ENCODE measurements at places on chromosomes 11 and 22. TPM values are rescaled to one million over a fixed set of nuclear protein-coding genes. Genes with fewer than 3 reads are reported as not detected.

DNA sequence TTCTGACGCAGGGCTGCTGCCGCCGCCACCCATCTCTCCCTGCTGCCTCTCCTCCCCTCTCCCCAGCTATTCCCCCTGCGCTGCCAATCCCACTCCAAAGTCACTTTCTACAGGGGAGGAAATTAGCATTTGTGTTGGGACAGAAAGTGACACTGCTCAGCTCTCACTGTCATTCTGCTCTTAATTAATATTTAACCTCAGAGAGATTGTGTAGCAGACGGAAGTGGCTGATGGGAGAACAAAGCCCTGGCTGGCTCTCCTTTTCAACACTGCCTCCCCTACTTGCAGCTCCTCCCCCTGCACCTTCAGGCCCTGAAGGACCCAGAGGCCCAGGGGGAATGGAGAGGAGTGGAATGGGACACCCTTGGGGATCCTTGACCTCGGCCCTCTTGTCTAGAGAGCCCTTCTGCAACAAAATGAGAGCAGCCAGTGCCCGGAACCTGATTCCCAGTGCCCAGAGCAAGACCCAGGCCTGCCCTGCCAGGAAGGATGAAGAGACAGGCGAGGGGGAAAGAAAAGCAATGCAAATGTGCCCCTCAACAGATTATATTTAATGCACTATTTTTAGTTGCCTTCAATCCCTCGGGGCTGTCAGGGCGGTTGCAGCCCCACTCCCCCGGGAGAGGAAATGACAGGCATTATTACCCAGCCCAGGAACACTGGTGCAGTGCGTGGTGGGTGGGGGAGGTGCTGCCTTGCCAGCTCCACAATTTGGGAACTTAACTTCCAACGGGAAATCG, 14.6 kb upstream of the NRGN start:
- no peaks in the 10 kb centered on the region for H3K36me3 ChIP-seq
- peaks cover 54% of the 10 kb centered on the region for H3K4me1 ChIP-seq
- no peak overlapping the region for H3K27ac ChIP-seq
- peak overlapping the region; percentile 27 for H3K4me3 ChIP-seq
- DNase-seq, result no peak

- H3K4me1 ChIP-seq, result peaks cover 67% of the 10 kb centered on the region
- H3K27me3 ChIP-seq, result no peaks in the 10 kb centered on the region
- 0 out of 2 replicates have a peak overlapping the region, but pooled peaks have one; percentile 9 for H3K27ac ChIP-seq
- H3K4me3 ChIP-seq, result no peak overlapping the region
Observed at GRCh38 chr11:123184531-123184930, 10.5 kb downstream of the CLMP start.

DNA sequence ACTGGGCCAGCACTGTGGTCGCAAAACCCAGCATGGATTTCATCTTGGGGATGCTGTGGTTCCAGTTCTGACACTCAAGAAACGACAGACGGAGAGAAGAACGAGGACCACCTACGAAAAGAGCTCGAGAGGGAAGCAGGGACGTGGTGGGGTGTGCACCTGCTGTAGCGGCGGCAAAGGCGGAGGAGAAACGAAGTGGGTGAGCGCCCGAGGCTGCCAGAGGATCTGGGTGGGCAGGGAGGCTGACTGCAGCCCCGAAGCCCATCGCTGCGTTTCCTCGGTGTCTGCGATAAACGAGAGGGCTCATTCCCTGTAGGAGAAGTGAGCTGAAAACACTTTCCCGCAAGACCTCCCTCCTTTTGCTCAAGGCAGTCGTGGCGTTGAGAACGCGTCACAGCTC, 246.1 kb downstream of the OR4C45 start:
- H3K36me3 ChIP-seq, result peaks cover 78% of the 10 kb centered on the region
- H3K4me3 ChIP-seq, result no peak overlapping the region
- H3K4me1 ChIP-seq, result no peaks in the 10 kb centered on the region
- H3K27me3 ChIP-seq, result peaks cover 31% of the 10 kb centered on the region
- no peak for DNase-seq

GRCh38 chr11:127059286-127059685, 58.7 kb upstream of the KIRREL3 start:
- no peak overlapping the region for H3K4me3 ChIP-seq
- no peaks in the 10 kb centered on the region for H3K27me3 ChIP-seq
- H3K4me1 ChIP-seq, result peaks cover 20% of the 10 kb centered on the region
- no peak for DNase-seq
- no peak overlapping the region for H3K27ac ChIP-seq

- H3K27ac ChIP-seq, result no peak overlapping the region
- H3K36me3 ChIP-seq, result peaks cover 3% of the 10 kb centered on the region
- H3K4me3 ChIP-seq, result no peak overlapping the region
- no peak for DNase-seq
Observed at GRCh38 chr22:49271831-49272230, 555.8 kb downstream of the BRD1 start.

NOL12 gene
- 22.0 TPM for total RNA-seq

DNA sequence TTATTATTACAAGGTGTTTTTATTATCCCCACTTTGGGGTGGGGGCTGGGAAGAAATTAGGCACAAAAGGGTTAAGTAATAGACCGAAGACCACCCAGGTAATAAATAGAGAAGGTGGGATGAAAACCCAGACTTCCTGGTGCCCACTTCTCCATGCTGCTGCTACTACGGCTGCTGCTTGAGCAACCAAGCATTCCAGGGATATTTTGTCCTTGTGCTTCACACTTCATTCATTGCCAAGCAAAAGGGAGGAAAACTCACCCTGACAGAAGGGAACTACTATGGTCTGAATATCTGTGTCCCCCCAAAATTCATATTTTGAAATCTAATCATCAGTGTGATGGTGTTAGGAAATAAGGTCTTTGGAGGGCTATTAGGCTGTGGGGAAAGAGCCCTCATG, 470.9 kb upstream of the API5 start:
- peak overlapping the region; percentile 43 for H3K4me3 ChIP-seq
- no peak overlapping the region for H3K27ac ChIP-seq
- DNase-seq, result no peak
- no peaks in the 10 kb centered on the region for H3K27me3 ChIP-seq
- peaks cover 34% of the 10 kb centered on the region for H3K4me1 ChIP-seq
